Iris pigment epithelial cell (primary cell): ENCODE measurements at places on chromosomes 2 and 18.

GRCh38 chr2:118925981-118926380, 16.0 kb upstream of the MARCO start:
- DNase-seq, result no peak

DNA sequence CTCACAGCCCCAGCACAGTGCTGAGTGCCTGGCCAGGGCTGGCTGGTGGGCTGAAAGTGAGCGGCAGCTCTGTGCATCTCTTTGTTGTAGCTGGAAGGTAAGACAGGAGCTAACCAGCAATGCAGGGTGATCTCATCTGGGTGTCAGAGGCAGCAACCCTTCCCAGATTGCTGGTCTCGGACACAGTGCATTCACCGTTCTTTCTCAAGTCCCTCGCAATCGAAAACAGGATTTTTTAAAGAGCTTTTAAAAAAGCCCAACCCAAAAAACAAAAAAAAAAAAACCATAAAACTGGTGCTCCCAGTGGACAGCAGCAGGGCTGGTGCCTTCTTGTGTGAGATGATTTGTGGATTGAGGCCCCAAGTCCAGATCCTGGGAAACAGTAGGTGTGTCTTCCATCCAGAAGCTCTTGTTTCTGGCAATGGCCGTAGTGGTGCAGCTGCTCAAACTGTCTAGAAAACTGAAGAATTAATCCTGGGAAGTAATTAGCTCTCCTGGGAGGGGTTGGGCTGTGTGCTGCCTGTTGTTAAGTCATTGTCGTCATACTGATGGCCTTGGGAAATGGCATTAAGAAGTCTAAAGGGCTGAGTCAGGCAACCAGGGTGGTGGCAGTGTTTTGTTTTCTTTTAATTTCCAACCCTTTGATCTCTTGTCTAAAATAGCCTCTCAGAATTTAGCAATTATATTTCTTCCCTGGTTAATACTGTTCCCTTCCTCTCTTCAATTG, 156.7 kb downstream of the KLHL29 start:
- no peak for DNase-seq

- no peak for DNase-seq
These were observed 66.2 kb upstream of the SLC39A10 start for GRCh38 chr2:195590861-195591205.

GRCh38 chr2:220539481-220539880, 912.1 kb downstream of the SLC4A3 start:
- DNase-seq, result no peak

- DNase-seq, result no peak
These were observed 63.2 kb downstream of the NDUFA10 start for GRCh38 chr2:239961662-239962613.

DNA sequence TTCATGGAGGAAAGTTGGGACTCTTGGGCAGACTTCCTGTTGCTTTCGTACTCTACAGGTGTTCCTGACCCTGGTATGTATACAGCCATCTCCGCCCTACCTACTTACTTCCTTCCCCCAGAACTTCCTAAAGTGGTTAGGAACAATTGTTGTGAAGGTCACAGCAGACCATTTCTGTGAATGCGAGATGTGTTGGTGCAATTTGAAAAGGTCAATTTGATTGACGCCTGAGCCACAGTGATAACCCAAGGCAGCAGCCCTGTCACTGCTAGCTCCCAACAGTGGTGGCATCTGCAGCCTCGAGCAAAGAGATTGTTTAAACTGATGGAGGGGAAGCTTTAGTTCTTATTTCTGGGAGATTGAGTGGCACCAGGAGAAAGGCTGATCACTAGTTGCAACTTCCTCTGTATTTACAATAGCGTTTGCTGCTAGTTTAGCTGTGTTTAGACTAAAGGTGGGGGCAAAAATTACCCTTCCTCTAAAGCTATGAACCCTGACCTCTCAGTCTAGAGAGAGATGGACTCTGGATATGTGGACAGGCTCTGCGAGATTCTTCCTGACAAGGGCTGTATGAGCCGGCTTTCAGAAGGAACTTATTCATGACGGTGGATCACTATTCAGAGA, 78.3 kb upstream of the MAP4K3 start:
- no peak for DNase-seq

- DNase-seq, result no peak
These were observed 18.6 kb downstream of the GREB1L start for GRCh38 chr18:21260621-21261020.

DNA sequence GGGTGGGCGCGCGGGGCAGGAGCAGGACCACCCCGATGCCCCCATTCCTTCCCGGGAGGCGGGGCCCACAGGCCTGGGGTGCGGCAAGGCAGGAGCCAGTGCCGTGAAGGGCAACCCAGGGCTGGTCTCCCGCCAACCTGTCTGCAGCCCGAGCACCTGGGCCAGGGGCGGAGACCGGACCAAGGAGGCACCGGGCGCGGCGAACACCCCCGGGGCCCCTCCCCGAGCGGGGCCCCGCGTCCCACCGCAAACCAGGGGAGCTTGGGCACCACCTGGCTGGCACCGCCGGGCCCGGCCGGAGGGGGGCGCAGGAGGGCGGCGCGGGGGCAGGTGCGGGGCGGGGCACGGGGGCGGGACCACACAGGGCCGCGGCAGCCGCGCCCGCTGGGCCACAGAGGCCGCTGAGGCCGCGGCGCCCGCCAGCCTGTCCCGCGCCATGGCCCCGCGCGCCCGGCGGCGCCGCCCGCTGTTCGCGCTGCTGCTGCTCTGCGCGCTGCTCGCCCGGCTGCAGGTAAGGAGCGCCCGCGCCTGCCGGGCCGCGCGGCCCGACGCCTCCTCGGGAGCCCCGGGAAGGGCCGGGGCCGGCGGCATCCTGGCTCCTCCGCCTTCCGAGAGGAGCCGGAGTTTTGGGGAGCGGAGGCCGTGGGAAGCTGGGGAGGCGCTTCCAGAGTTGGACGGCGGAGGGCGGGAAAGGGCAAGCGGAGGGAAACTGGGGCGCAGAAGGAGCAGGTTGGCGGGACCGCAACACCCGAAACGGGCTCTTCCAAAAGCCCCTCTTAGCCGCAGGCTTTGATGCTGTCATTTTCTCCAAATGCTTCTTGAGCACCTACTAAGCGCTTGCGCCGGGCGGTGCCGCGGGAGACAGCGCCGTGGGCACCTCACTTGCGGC, at the start of gene TNFRSF11A:
Gene TNFRSF11A (plus strand): TSS at position 394 of the 889 bp plus-strand sequence. CDS start 43 bp downstream, at position 437.
- no peak for DNase-seq

DNA sequence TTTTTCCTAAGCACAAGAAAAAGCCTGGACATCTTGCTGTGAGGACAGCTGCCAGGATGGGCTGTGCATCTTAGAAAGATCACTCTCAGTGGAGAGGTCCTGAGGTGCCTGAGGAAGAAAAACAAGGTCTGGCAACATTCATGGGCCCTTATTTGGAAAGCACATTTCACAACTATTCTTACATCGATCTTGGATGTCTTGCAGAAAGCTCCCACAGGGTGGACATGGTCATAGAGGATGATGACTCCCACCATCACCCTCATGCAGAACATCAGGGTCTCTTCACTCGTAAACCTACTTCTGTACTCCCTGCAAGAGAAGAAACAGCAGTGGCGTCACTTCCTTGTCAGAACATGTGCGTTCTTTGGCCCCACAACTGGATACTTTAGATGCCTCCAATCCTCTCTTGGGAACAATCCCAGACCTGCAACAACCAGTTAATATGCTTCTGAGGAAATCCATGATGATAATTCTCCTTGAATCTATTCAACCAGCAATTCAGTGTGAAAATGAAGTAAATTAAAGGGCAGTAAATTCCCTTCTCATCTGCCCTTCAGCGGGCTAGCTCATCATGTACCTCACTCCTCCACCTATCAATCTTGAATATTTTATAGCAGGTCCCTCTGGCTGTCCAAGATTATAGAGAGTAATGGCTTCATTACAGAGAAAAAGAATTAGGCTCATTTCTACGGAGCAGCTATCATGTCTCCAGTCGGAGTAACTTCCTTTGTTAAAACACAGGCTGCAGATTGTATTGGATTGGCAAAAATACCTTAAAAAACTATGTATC, 106.2 kb downstream of the CYRIA start:
- no peak for DNase-seq

GRCh38 chr2:71173096-71173495, 42.7 kb downstream of the MPHOSPH10 start:
- no peak for DNase-seq

DNA sequence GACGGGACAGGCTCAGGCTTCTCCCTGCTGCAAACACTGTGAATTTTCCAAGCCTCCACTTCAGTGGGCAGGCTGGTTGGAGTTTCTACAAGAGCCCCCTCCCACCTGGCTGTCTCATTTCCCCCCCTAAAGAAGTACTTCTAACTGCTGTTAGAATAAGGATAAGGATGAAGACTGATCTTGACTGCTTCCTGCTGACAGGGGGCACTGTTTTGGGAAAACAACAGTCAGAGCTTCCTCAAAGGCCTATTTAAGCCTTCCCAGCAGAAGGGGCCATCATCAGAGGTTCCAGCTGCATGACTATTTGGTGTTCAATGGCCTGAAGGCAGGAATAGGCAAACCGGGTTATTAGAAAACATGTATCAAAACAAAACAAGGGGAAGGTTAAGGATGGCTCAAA, 1162.8 kb downstream of the DSC3 start:
- DNase-seq, result no peak
